BJ (cell line): ENCODE measurements at places on chromosomes 4 and X.
A peak's percentile ranks its signal among the peaks of the same experiment; 100 is the strongest.

GRCh38 chr4:105878668-105879067 lies 16.6 kb upstream of the NPNT start:
- no peak for DNase-seq

DNA sequence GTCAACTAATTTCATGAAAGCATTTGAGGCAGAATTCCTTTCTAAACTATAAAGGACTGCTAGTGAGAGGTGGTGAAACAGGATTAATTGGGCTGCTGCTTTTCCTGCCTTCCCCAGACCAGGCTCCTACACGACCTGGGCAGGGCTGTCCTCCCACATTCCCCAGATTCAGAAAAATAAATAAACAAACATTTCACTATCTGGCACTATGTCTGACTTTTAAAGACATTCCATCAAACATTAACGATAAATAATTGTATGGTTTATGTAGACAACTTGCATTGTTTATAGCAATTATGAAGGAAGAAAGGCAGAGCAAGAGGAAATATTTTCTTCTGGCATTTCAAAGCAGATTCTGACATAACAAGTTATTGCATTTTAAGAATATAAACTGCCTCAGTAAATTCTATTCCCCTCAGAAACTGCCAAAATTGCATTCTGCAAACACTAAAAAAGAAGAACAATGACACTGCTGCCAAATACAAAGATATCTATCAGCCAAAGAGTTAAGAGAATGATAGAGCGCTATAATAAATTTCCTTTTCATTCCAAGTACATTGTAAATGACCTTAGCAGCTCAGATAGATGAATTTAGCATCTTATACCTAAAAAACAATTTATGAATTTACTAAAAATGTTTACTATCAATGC lies 214.7 kb upstream of the INTU start:
- DNase-seq, result no peak

DNA sequence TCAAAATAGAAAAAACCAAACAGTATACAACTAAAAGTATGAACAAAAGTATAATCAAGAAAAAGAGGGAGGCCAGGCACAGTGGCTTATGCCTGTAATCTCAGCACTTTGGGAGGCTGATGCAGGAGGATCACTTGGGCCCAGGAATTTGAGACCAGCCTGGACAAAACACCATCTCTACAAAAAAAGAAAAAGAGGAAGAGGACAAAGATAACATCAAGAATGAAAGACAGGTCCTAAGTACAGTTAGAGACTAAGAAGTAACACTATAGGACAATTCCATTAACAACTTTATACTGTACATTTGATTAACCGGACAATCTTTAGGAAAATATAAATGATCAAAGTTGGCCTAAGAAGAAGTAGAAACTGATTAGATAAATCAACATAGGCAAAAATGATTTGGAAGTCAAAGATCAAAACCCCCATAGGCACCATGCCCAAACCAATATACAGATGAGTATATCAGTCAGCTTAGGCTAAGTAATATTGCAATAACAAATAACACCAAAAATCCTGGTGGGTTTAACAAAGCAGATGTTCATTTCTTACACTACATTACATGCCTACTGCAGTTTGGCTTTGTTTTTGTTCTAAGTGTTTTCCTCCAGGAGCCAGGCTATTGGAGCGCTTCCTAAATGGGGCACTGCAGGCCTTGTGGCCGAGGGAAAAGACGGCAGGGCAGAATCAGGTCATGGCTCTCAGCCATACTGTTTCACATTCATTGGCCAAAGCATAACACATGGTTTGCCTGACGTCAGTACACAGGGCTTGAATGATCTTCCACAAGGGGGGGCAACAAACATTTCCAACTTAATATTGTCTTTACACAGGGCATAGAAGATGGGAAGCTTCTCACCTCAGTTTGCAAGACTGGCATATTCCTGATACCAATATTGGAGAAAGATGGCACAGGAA lies 42.2 kb upstream of the HGFAC start:
- DNase-seq, result no peak

DNA sequence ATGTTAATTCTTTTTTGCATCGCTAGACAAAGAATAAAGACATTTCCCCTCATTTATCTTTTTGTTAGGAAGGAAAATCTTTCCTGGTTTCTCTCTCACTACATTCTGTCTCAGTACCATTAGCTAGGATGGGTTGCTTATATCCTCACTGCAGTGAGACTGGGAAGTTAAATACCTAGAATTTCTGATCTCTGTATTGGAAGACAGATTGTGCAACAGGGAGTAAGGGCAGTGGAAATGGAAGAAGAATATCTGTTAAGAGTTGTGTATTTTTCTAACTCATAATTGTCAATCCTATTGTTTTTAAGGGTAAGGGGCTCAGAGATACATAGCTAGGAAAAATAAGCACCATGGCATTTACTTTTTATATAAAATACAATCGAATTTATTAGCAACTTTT lies 19.6 kb downstream of the PTPN13 start:
- DNase-seq, result no peak

- peak; percentile 59 for DNase-seq
Measured at GRCh38 chrX:3576886-3577501, 136.5 kb downstream of the PRKX start.

- no peak for DNase-seq
Measured at GRCh38 chr4:160142579-160142978, 1039.7 kb downstream of the RAPGEF2 start.

GRCh38 chr4:74117024-74117534 lies 18.1 kb upstream of the CXCL2 start:
- DNase-seq, result peak; percentile 92

DNA sequence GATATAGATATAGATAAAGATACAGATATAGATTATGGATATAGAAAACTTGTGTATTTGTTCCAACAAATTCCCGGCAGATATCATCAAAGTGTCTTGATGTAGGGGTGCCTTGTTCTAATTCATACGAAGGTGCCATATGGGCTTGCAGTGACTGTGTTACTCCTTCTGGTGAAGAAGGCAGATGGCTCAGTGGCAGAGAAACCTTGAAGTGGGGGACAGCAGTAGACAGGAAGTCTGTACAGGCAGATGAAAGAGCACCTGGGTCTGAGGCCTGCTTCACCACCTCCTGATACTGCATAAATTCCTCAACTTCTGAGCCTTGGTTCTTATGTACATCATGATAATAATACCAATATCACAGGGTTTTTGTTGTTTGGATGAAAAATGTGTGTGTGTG lies 179.5 kb upstream of the GATB start:
- DNase-seq, result no peak

- no peak for DNase-seq
Measured at GRCh38 chr4:92012899-92013867, 290.6 kb upstream of the GRID2 start.

- no peak for DNase-seq
Measured at GRCh38 chrX:77527233-77528001, 80.2 kb downstream of the FGF16 start.

DNA sequence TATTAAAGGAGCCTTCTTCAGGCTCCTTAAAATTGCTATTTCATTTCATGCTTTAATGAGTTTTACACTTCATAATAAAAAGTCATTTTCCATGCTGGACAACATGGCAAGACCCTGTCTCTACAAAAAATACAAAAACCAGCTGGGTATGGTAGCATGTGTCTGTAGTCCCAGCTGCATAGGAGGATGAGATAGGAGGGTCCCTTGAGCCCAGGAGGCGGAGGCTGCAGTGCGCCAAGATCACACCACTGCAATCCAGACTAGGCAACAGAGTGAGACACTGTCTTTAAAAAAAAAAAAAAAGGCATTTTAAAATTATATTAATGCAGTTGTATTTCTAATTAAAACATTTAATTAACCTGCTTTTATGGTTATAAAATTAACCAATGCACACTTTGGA lies 49.2 kb downstream of the PDS5A start:
- DNase-seq, result no peak
